Activated T-cell treated with anti-CD3 and anti-CD28 coated beads, Interleukin-2, amount 50 U/mL, for 48 hours (primary cell): ENCODE measurements at places on chromosomes 7 and 10.
A peak's percentile ranks its signal among the peaks of the same experiment; 100 is the strongest.

DNA sequence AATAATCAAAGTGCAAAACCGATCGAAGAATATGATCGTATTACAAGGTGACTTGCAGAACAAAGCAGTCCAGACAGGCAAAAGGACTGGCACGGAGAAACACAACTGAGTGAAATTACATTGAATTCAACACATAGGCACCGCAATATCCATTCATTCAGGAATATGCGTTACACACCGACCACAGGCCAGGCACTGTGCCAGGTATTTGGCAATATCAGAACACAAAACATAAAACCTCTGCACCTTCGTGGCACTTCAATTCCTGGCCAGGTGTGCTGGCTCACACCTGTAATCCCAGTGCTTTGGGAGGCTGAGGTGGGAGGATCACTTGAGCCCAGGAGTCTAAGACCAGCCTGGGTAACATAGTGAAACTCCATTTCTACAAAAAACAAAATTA is 187.9 kb downstream of the DIP2C start:
- DNase-seq, result no peak

DNA sequence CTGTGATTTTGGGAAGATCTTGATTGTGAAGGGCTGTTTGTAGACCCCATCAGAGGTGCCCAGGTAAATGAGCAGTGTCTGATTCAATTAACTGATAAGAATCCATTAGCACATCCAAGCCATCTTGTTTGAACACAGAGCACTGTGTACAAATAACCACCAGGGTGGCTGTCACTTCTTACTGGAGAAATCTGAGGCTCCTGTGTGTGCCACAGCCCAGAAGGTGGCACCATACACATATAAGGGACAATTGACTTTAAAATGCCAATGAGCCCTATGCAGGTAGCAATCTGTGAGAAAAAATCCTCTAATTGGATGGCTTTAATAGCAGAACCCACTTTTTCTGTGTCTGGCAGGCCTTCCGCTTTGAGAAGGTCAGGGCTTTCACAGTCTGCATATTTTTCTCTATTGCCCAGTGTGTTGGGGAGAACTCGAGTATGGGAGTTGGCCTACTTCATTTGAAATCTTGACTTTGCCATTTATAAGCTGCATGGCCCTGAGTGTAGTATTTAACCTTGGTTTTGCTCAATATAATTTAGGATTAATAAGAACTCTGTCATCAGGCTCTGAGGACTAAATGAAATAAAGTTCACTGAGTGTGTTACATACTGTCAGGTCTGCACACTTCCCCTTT is 517.4 kb downstream of the CCSER2 start:
- DNase-seq, result no peak

- DNase-seq, result no peak
Measured at GRCh38 chr7:136015638-136016037, 38.5 kb upstream of the MTPN start.

GRCh38 chr7:1704811-1705738 is 35.0 kb downstream of the ELFN1 start:
- DNase-seq, result no peak

DNA sequence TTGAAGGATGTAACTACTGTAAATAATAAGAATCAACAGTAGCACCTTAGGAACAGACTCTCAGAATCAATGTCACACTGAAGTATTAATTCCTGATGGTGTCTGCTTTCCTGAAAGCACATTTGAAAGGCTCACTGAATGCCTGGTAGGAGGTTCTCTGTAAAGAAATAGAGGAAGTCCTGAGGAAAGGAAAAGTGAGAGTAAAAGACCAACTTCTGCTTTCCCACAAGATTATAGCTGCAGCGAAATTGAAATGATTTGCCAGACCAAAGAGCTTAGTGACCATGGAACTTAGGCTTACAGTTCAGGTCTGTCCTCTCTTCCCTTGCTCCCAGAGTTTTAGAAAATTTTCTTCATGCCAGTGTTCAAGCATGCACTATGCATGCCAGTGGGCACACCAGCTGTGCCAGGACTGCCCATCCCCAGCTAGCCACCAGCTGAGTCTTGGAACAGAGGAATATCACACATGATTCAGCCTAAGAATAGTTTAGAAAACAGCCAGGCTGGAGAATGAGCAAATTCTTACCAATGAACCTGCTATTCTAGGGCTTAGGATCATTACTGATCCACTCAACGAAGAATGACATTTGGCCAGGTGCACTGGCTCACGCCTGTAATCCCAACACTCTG is 123.2 kb downstream of the HERPUD2 start:
- no peak for DNase-seq

DNA sequence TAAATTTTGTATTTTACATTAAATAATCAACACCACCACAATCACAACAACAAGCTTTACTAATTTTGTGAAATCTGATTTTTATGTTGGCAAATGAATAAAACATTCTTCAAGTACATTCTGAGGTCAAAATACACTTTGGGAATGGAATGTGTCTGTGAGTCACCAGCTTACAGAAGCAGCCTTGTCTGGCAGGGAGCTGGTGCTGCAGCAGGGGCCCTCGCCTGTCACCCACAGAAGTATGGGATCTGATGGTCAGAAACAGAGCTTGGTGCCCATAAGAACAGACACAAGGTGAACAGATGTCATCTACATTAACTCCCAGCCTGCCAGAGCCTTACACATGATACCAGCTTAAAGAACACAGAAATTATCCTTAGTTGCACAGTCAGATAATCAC is 496.9 kb downstream of the CCSER2 start:
- DNase-seq, result no peak

- no peak for DNase-seq
Measured at GRCh38 chr10:70699659-70700174, 27.4 kb downstream of the ADAMTS14 start.

GRCh38 chr7:39709768-39710311 is 86.5 kb downstream of the RALA start:
- no peak for DNase-seq

GRCh38 chr7:139441961-139442360 is 41.5 kb downstream of the KLRG2 start:
- DNase-seq, result no peak

DNA sequence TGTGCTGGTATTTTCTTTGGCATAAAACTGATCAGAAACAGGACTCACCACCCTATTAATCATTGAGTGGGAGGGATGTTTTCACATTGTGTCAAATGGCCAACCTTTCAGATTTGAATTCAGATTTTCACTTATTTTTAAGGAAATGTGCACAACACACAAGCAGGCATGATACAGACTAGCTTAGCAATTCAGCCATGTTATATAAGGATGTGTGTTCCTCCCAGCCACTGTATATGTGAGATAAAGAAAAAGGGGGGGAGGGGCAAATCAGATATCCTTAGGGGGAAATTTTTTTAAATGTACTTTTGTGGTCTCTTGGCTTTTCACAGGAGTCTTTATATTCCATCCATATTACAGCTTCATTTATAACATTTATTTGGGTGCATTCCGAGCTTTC is 3.1 kb downstream of the GAD2 start:
- DNase-seq, result no peak

DNA sequence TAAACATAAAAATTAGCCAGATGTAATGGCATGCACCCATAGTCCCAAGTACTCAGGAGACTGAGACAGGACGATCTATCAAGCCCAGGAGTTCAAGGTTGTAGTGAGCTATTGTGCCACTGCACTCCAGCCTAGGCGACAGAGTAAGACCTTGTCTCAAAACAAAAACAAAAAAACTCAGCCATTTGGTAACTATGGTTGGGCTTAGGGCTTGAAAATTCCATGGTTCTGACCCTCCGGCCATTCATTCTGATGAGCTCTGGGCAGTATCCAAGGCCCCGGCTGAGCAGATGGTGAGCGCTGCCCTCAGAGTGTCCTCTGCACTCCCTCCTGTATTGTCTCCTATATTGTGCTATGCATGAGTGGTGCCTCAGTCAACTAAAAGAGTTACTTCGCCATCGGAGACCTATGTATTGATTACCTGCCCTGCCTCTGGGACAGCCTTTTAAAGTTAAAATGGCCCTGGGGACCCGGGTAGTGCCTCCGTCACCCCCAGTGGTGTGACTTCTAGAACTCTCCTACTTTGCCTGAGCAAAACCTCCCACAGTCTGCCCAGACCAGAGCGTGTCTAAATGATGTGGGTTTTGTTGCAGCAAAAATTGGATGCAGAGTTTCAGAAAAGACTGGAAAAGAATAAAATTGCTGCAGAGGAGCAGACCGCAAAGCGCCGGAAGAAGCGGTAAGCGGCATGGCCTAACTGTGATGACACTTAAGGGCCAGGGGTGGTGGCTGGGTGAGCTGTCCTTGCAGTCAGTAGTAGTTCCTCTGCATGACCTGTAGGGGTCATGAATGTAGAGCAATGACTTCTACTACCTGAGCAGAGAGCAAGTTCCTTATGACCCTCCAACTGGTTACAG is 8.1 kb downstream of the PRKRIP1 start:
- no peak for DNase-seq

DNA sequence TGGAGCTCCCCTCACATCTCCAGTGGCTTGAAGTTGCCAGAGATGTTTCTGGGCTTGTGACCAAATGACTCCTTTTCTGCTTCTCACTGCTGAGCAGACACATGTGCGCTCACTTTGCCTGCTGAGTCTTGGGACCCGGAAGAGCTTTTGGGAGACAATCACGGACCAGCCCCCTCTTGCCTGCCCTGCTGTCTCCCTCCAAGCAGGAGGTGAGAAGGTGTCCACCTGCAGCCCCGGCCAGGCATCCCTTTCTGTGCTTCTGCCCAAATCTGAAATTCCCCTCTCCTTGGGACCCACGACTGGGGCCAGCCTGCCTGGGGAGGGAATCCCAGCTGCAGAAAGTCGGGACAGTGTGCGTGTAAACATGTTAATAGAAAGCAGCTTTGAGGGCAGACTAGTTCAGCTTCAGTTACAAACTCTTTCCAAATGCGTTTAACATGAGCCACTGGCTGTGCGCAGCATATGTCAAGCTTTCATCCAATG is 31.7 kb downstream of the HTRA1 start:
- no peak for DNase-seq

DNA sequence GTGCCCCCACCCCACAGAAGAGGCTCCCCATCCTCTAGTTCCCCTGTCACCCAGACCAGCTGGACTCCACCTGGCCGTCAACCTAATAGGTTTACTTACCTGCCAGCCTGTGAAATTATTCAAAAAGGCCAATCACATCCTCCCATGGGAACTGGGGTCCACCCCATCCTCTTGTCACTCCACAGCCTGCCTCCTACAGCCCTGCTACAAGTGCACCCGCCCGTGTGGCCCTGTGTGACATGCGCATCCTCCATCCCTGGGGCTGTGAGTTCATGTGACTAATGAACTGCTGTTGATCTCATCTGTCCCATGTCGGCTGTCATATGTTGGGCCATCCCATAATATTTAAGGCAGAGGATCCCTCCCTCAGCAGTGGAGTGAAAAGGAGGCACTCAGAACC is 39.4 kb downstream of the AOC1 start:
- DNase-seq, result no peak

DNA sequence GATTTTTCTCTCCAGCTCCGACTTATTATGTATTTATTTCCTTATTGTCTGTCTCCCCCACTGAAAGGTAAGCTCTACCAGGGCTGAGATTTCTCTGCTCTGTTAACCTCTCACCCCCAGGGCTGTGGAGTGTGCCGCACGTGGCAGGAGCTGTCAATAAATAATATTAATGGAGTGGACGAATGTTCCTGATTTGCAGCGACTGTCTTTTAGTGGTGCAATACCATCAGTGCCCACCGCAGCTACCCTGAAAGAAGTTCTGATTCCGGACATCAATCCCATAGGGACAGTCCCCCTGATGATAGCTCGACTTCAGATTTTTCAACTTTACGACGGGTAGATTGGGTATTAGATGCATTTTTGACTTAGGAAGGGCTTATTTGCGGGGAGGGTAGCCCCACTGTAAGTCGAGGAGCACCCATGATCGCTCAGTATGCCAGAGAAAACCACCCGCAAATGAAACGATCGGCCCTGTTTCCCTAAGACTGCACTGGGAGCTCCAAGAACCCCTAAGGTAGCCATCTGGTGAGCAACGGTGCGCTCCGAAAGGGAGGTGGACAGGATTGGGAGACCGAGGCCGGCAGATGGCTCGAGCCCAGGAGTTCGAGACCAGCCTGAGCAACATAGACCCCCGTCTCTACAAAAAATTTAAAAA is 986 bp upstream of the PPP2R2D start:
- DNase-seq, result no peak

- no peak for DNase-seq
Measured at GRCh38 chr10:60385399-60385738, 4.3 kb downstream of the ANK3 start.

DNA sequence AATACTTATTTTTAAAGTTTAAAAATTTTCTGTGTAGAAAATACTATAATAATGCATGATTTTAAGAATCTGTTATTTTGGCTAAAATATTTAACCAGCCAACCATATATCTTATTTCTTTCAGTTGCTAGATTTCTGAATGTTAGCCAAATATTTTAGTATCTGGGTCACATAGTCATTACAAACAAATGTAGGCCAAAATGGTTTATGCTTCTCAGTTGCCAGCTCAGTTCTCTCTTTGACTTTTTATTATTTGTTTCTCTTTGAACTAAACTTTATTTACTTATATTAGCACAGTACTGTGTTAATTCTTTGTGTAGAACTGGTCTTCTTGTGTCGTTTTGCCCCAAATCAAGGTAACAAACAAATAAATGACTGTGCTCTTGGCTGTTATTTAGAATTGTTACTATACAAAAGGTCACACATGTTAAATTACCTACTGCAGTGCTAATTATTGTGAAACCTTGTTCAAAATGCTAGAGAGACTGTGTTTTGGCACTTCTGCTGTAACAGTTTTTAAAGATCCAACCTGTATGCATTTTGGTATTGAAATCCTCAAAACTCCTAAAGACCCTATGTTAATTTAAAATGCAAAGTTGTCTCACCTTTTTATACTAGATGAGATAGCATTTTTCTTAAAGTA is 39.8 kb downstream of the ZEB1 start:
- DNase-seq, result no peak

GRCh38 chr7:1572111-1572822 is 2.4 kb upstream of the PSMG3 start:
- no peak for DNase-seq

GRCh38 chr7:54878339-54878738 is 119.3 kb upstream of the SEC61G start:
- no peak for DNase-seq

DNA sequence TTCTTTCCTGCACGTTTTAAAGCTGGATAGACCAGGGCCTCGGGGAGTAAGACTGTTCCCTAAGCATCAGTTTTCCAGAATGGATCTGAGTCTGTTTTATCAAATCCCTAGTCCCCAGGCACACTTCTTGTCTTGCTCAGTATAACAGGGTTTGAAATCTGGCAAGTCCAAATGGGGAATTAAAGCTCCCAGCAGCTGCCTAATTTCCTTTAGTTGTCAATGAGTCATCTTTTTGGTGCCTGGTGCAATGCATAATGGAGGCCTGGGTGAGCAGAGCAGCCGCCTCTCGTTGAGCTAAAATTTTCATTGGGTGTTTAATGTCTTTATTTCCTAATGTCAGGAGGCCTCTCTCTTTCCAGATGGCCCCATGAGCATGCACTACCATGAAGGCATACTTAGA is 87.9 kb downstream of the STRA8 start:
- no peak for DNase-seq

- peak; percentile 73 for DNase-seq
Measured at GRCh38 chr10:119133949-119134348, 30.0 kb downstream of the DENND10 start.
